GM23338 (cell line): ENCODE measurements at places on chromosomes 2 and 18.

DNA sequence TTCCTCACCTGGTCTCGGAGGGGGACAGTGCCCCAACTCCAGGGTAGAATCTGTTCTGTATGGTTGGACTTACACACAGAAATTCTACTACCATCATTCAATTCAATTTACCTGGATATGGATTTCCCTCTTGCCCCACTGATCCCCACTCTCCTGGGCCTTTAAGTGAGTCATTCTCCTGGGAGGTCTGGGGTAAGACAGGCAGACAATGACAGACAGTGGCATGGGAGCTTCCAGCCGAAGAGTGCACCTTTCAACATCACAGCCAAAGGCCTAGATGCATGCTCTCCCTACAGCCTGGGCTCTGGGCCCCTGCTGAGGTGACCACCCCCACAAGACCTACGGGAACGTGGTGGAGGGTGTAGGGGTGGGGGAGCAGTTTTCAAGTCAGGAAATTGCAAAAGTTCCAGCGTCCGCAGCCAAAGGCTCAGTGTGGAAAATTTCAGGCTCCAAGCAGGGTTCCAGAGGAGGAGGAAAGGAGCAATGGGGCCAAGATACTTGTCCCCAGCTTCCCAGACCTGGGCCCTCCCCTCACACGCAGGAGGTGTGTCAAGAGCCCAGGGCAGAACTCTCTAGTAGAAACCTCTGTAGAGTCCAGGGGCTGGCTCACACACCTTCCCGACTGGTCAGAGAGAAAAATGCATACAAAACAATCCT lies 296.4 kb downstream of the CYP26B1 start:
- no peak for DNase-seq

GRCh38 chr2:208279236-208279635 lies 13.2 kb downstream of the PIKFYVE start:
- DNase-seq: no peak

DNA sequence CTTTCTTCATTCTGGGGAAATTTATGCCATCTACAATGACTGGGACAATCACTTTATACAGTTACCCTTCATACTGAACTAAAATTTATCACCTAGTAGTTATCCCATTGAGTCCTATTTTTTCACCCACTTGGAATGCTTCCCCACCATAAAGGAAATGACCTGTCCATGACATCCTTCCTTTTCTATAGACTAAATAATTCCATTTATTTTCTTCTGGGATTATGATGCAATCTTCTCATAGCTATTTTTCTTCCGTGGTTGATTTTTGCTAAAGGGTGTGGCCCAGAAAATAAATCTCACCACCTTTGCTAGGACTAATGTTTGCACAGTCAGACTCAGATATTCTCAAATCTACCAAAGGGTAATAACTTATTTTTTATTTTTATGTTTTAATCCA lies 186.1 kb upstream of the NRXN1 start:
- no peak for DNase-seq

DNA sequence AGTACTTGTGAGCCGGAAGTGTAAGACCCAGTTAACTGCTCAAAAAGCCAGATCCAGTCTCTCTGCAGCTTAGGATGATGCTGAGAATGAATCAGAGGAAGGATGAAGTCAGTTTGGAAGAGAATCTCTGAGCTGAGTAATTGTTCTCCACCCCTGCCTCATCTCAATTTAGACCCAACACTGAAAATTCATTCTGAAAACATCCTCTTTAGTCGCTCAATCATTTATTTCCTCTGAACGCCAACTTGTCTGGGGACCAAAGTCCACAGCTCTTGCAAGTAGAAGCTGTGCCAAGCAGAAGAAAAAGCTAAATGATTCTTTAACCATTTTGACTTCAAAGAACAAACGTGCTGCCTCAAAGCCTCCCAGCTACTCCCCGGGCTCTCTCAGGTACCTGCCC lies 177.1 kb upstream of the KLHL29 start:
- DNase-seq: no peak

DNA sequence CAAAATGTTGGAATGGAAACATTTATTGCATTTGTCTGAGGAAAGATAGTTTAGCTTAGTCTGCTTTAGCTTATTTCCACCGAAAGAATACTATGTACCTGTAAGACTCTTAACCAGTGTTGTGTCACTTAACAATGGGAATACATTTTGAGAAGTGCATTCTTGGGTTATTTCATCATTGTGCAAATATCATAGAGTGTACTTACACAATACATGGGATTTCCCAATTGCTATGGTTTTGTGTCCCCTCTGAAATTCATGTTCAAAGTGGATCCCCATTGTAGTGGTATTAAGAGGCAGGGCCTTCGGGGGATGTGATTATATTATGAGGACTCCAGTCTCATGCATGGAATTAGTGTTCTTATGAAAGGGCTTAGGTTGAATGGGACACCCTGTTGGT lies 249.4 kb upstream of the UBE2E3 start:
- no peak for DNase-seq

DNA sequence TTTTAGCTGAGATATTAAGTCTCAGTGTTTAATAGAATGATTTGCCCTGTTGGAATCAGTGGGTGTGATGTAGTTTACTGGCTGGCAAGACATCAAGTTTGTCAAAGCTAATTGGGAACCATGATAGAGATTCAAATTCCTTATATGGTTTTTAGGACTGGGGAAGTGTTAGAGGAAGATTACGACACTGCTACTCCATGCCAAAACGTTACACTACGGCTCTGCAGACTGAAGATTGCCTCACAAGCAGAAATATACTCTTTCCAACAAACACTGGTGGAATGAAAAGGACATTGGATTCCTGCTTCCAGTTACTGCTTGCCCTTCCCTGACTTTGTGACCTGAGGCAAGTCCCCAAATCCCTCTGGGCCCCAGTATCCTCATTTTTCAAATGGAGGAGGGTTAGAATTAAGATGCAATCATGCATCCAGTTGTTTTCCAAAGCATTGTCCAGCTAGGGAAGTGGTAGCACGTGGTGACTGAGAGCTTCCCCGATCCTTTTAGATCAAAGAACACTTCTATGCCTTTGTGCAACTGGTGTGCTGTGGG lies 147.6 kb downstream of the CDC42EP3 start:
- DNase-seq: no peak

- no peak for DNase-seq
These were observed 1134.1 kb upstream of the DDX18 start for GRCh38 chr2:116680256-116680936.

DNA sequence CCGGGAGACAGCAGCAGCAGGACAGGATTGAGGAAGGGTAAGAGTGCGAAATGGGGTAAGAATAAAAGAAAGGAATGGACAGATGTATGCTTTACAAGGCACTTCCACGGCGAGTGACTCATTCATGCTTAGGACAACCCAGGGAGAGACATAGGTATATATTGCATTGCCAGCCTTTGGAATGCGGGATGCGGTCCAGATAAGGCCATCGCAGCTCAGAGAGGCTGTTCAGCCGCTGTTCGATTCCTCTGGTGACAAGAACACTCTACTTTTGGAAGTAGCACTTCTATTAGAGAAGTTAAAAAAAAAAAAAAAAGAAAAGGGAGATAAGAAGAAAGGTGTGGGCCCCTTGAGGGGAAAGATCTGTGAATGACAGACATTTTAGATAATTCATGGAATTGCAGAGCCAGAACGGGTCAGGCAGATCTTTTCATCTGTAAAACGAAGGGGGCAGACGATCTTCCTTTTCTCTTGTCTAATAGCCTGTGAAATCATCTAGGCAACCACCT lies 819 bp upstream of the NCOA1 start:
- DNase-seq: no peak

- no peak for DNase-seq
These were observed 58.0 kb upstream of the CABYR start for GRCh38 chr18:24080861-24081260.

DNA sequence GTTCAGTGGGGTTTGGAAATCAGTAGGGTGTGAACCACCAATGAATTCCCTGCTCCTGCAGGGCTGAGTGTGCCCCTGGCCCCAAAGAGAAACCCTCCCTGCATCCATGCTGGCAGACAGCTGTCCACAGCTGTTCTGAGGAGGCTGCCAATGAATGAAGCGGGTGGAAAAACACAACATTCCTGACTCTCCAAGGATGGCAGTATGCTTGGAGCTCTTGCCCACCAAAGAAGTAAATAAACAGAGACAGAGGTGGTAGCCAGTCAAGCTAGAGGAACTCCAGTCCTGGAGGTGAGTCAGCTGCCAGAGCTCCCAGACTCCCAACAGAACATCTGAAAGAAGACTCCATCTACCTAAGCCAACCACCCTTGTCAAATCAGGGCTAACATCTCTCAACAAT lies 6.2 kb downstream of the ZBTB7C start:
- no peak for DNase-seq
